ENCODE measurements at places on chromosomes 1 and 21. TPM values are rescaled to one million over a fixed set of nuclear protein-coding genes. Genes with fewer than 3 reads are reported as not detected.

Gene FAM177B
- not detected for total RNA-seq

Gene CHRM3
- total RNA-seq = under 0.01 TPM

Gene ILDR2
- total RNA-seq = 0.43 TPM

Gene UMODL1
- total RNA-seq = not detected

Gene SPRR4
- total RNA-seq = not detected

Gene LAD1
- total RNA-seq = not detected

Gene KCNJ15
- under 0.01 TPM for total RNA-seq

Gene CACYBP
- total RNA-seq = 222 TPM

Gene DENND2D
- 4.3 TPM for total RNA-seq
